ENCODE measurements at places on chromosomes 11 and 22.

- DNase-seq, result no peak
These were observed 49.6 kb downstream of the KIF18A start for GRCh38 chr11:28058333-28058732.

GRCh38 chr22:41382098-41382578 lies 396 bp downstream of the TEF start:
- DNase-seq, result no peak

- DNase-seq, result no peak
These were observed 89.5 kb upstream of the DDI1 start for GRCh38 chr11:103946793-103947545.

DNA sequence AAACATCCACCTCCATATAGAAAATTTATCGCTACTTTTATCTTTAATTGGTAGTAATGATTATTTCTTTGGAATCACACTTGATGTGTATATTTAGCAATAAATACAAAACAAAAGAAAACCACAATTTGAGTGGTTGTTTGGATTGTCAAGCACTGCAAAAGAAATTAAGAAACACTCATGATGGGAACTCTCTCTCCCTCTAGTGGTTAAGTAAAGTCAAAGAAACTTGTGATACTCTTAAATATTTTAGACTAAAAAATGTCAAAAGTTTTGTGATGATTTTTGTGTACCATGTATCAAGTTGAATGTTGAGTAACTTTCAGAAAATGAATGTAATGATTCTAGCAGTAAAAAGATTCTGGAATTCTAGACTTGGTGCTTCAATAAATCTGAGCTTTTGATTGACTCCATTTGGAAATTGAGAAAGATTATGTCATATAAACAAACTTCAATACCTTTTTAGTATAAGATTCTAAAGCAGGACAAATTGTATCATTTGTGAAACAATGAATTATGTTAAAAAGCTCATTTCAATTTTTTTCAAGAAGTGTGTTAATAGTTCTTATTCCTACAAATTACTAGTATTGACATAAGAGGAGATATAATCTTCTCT lies 20.8 kb downstream of the MUC15 start:
- DNase-seq, result no peak

DNA sequence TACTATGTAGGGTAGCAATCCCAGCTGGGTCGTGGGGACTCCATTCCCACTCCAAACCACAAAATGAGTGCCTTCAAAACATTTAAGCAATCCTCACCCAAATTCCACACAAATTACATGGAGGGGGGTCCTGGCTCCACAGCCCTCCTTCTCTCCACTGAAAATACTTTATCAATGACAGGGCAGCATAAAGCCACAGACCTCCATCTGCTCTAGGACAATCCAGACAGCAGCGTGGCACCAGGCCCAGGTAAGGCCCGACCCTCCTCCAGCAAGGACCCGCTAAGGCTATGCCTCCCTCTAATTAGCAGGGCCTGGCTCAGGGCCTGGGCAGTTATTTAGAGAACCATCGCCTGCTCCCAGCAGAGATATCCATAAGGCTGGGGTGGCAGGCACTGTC lies at the start of gene PANX3:
Gene PANX3 (plus strand): TSS at position 365 of the 400 bp plus-strand sequence. CDS start 129 bp downstream, outside the sequence.
- DNase-seq, result no peak

DNA sequence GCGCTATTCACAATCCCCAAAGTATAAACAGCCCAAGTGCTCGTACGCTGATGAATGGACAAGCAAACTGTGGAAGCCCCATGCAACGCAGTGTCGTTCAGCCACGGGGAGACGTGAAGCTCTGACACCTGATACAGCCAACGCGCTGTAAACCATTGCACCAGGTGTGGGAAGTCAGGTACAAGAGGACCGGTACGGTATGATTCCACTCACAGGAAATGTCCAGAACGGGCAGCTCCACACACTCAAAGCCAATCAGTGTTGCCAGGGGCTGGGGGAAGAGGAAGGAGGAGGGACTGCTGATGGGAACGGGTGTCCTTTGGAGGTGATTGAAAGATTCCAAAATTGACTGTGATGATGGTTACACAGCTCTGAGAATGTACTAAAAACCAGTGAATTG lies 64.5 kb downstream of the BRD1 start:
- DNase-seq, result no peak

DNA sequence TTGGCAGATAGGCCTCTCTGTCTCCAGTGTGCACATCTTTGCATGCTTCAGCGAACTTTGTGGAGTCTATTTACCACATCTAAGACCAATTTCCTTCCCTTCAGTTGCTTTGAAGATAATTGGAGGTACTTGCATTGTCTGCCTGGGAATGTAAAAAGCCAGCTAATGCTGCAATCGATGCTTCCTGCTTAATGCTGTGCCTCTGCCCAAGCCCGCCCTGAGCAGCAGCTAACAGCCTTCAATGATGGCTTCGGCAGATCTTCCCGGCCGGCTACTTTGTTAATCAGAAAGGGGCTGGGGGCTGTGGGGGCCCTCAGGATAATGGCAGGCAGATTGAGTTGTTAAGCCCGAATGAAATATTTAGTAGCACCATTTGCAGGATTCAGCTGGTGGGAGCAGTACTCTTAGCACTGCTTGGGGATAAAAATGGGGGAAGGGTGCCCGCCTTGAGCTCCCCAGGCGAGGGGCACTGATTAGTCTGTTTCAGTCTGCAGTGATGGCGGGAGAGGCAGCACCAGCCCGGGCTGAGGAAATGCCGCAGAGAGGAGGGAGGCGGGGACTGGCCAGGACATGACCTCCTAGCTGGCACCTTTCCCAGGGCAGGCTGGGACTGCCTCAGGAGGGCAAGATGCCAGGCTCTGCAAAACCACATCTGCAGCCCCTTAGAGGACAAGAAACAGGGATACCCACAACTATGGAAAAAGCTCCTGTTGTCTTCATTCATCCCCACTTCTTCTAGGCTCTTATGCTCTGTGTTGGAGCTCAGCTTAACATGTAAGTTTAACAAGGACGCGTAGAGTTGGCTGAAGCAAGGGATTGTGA lies 460.0 kb downstream of the BUD13 start:
- DNase-seq, result peak; percentile 84

DNA sequence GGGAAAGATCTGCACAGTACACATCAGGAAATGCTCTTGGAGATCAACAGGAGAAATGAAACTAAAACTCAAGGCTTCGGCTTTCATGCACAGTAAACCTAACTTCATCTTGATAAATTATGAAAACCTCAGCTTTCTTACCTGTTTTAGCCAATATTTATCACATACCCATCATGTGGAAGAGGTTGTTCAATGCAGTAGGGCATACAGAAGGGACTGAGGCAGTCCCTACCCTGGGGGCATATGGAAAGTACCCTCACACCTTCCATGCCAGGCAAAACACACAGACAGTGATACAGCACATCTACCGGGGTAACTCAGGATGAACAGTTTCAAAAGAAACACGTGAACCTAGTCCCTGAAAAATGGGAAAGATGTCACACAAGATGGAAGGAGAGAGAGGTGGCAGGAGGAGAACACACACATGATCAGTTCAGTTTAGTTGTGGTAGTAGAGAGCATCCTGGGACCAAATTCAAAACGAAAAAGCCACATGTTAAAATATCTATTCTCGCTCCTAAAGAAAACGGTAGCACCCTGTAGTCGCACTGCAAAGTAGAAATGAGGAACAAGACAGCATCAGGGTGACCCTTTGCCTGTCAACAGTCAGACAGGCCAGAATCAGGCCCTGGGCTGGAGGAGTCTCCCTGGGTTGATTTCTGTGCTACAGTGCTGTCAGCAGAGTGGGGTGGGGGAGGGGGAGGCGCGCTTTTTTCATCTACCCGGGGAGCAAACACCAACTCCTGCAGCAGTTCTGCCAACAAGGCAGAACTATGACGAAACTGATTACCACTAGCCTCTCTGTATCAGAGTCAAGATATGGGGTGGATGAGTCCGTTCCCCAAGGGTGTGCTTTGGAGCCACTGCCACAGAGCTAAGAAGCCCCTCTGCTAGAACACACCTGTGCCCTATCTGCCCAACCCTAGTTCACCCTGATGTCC lies 1.3 kb downstream of the HIRA start:
- no peak for DNase-seq

GRCh38 chr22:47123827-47124442 lies 361.5 kb downstream of the TBC1D22A start:
- DNase-seq, result no peak

- DNase-seq, result no peak
These were observed 22.7 kb downstream of the CBX7 start for GRCh38 chr22:39129746-39130145.

- DNase-seq, result no peak
These were observed 13.2 kb downstream of the OR10AG1 start for GRCh38 chr11:55956521-55956920.

DNA sequence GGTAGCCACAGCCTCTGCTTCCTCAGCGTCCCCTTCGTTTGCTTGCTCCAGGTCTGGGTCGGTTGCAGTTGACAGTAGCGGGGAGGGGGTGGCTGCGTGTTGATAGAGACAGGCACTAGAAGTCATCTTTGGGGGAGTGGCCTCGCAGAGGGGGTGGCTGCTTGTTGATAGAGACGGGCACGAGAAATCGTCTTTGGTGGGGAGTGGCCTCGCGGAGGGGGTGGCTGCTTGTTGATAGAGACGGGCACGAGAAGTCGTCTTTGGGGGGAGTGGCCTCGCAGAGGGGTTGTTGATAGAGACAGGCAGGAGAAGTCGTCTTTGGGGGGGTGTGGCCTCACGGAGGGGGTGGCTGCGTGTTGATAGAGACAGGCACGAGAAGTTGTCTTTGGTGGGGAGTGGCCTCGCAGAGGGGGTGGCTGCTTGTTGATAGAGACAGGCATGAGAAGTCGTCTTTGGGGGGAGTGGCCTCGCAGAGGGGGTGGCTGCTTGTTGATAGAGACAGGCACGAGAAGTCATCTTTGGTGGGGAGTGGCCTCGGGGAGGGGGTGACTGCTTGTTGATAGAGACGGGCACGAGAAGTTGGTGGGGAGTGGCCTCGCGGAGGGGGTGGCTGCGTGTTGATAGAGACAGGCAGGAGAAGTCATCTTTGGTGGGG lies 328.3 kb downstream of the TBC1D22A start:
- no peak for DNase-seq

- DNase-seq, result no peak
These were observed 25.2 kb upstream of the GCAT start for GRCh38 chr22:37782340-37783168.

DNA sequence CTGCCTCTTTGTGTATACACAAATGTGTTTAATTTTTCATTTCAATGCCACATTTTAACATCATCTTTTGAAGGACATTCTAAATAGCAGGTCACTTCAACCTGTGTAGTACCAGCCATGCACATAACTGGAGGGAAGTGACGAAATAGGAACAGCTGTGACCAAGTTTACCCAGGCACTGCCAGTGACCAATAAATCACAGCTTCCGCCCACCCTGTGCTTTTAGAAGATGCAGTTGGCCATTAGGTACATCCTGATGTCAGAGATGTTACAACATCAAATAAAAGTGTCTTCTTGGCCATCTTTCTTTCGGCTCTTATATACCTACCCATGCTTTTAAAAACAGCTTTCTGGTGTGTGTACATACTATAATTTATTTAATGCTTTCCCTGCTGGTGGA lies 7.8 kb downstream of the LDLRAD3 start:
- no peak for DNase-seq

DNA sequence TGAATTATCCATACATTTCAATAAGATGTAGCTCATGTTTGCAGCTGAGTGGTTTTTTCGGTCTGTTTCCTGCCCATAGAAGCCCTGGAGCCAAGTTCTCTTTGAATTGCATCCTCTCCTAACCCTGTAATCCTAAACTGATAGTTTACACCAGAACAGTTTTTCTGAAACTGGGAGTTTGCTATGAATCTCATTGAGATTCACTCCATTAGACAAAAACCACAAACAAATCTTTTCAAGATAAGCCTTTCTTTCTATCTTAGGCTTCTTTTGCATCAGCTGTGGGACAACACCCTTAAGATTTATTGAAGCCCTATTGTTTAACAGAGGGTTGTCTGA lies 324.8 kb downstream of the DYNC2H1 start:
- DNase-seq, result no peak
